M059J (cell line): ENCODE measurements at places on chromosomes 1 and 21.

DNA sequence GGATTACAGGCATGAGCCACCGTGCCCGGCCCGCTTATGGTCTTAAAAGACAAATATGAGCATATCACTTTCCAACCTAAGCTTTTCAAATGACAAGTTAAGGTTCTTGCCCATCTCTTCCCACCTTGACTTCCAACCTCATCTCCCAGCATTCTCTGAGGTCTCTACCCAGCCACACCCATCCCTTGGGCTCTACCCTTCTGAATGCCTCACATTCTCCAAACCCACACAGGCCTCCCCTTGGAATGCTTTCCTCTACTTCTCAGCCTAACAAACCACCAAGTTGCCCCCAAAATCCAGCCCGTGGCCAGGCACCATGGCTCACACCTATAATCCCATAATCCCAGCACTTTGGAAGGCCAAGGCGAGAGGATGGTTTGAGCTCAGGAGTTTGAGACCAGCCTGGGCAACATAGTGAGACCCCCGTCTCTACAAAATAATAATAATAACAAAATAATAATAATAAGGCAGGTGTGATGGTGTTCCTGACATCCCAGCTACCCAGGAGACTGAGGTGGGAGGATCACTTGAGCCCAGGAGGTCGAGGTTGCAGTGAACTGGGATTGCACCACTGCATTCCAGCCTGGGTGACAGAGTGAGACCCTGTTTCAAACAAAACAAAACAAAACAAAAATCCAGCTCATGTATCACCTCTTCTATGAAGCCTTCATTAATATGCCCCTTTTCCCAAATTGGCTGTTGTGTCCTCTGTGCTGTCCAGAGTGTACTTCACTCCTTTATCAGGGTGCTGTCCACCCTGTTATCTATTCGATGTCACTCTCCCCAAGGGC is 11.2 kb downstream of the DCST2 start:
- DNase-seq = peak; percentile 56

- DNase-seq = no peak
Measured at GRCh38 chr1:225479996-225480720, 52.3 kb upstream of the LBR start.

DNA sequence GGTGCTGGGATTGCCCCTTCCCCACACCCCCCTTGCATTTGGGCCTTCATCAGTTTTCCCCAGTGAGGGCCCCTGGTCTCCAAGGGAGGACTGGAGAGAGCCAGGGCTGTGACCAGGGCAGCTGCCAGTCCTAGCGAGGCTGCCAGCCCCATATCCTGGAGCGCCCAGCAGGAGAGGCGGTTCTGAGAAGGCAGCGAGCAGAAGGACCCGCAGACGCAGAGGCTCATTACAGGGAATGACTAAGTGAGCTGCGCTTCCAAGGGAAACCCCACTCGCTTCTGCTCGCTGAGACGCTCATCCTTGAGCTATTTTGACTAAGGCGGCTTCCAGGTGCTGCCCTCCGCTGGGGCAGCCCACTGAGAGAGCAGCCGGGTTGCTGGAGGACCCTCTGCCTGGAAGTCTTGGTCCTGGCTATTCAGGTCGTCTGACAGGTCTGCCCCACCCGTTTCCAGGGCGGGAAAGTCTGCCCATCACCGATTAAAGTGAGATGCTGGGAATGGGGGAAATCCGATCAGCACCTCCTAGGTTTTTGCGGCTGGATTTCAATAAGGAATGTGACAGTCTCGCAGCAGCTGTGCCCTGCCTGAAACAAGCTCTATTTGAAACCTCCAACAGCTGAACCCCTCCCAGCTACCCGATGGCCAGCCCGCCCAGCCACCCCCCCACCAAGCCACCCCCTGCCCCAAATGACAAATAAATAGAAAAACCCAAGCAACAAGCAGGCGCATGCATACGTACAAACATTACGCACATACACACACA is 2.8 kb downstream of the KCNN3 start:
- peak; percentile 82 for DNase-seq

DNA sequence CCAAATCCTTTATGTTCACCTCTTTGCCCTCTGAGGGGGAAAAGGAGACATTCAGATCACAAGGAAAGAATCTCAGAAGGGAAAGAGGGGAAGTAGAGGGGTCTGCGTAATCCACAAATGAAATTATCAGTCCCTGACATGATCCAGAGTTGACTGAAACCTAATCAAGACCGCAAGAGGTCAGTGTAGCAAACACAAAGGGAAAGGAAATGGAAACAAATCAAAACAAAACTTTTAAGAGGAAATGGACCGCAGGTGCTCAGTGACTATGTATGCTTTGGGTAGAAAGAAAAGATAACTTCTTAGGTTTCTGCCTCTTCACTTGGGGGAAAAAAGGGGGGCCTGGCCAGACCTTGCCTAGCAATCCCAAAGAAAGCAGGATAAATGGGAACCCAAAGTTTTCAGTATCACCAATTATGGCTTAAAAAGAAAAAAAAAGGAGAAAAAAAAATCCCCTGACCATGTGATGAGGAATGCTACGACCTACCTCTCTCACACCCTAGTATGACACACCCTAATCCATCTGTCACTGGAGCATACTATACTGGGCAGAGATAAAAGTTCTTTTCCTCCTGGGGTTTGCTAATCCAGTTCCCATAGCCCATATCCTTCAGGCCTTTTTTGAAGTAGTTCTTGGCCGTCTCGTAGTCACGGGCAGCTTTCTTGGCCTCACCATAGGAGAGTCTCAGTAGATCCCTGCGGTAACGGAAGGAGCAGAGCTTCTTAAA is 16.9 kb downstream of the CHRNB2 start:
- no peak for DNase-seq

GRCh38 chr1:231272173-231272572 is 31.2 kb downstream of the GNPAT start:
- DNase-seq = no peak

GRCh38 chr1:168084396-168085231 is 52.1 kb downstream of the GPR161 start:
- DNase-seq = no peak

GRCh38 chr1:12208271-12208670 is 21.6 kb upstream of the VPS13D start:
- DNase-seq = no peak

- DNase-seq = peak; percentile 96
Measured at GRCh38 chr1:62321446-62321845, 2.2 kb upstream of the KANK4 start.

- no peak for DNase-seq
Measured at GRCh38 chr1:38885092-38885491, 3.7 kb upstream of the GJA9 start.

GRCh38 chr1:29210278-29211085 is 20.3 kb downstream of the MECR start:
- peak; percentile 19 for DNase-seq
